Immature natural killer cell (primary cell): ENCODE measurements at places on chromosomes 16 and 17. TPM values are rescaled to one million over a fixed set of nuclear protein-coding genes. Genes with fewer than 3 reads are reported as not detected.

PLCD3 gene
- polyA plus RNA-seq = not detected

CACNA1H gene
- polyA plus RNA-seq = not detected

ABCA8 gene
- polyA plus RNA-seq = not detected

CCL16 gene
- not detected for polyA plus RNA-seq

CPSF4L gene
- not detected for polyA plus RNA-seq

EIF3CL gene
- 9.7 TPM for polyA plus RNA-seq

TACO1 gene
- polyA plus RNA-seq = 10.9 TPM

CIBAR2 gene
- polyA plus RNA-seq = not detected

CCL7 gene
- polyA plus RNA-seq = not detected

CDRT4 gene
- 5.1 TPM for polyA plus RNA-seq

CHST5 gene
- polyA plus RNA-seq = not detected

PTGES3L gene
- polyA plus RNA-seq = not detected

CCL2 gene
- polyA plus RNA-seq = not detected
